CD4-positive, alpha-beta T cell treated with Interleukin-6 for 4 hours (primary cell): ENCODE measurements at places on chromosomes 7 and 10.

DNA sequence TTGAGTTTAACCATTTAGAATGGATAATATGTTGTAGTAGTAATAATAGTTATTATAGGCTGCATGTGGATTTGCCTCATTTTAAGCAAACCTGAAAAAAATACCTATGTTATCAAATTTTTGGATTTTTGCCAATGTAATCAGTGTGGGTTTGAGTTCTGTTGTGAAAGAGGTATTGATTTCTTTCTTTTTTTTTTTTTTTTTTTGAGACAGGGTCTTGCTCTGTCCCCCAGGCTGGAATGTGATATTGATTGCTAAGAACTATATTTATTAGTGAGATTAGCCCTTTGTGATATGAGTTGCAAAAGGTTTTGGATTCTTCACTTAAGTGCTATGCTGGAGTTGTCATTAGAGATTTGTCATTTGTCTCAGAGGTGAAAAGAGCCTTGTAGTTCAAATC is 124.4 kb downstream of the ST7 start:
- DNase-seq = no peak

DNA sequence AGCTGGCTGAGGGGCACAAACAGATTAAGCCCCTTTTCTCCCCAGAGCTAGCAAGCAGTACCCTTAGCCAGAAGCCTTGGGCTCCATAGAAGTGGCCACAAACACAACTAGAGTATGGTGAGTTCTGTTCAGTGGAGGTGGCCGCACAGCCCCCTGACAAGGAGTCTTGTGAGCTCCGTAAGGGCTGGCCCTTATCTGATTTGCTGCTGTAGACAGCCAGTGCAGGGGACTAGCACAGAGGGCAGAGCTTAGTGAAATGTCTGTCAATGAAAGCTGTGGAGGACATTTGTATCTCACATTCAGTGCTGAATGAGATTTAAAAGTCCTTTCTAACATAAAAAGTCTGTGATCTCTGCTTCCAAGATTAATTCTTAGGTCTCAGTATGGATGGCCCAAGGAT is 137.3 kb downstream of the AUTS2 start:
- no peak for DNase-seq

GRCh38 chr7:66202441-66202840 is 2.7 kb upstream of the TPST1 start:
- DNase-seq = no peak

GRCh38 chr7:26704786-26705185 is 159.6 kb downstream of the SKAP2 start:
- DNase-seq = no peak

DNA sequence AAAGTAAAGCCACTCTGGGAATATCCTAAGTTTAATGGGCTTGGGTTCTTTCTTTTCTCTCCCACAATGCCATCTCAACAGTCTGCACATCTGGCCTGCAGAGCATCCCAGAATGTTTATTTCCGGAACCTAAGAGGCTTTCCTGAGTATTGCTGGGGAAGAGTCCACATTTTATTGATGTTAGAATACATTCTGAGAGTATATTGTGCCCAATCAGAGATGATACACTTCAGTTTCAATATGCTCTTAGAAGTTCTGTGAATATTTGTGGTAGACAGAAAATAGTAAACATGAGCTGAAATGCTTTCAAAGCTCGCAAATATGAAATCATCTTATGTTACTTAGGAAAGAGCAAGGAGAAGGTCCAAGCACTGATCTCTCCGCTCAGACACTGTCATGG is 200.6 kb downstream of the TWIST1 start:
- no peak for DNase-seq

GRCh38 chr10:5764422-5765297 is 48.6 kb downstream of the GDI2 start:
- peak; percentile 8 for DNase-seq

- no peak for DNase-seq
Measured at GRCh38 chr10:34674176-34674575, 140.9 kb downstream of the PARD3 start.
